Motor neuron (in vitro differentiated cells): ENCODE measurements at places on chromosomes 5 and 9. TPM values are rescaled to one million over a fixed set of nuclear protein-coding genes. Genes with fewer than 3 reads are reported as not detected.

Gene ANGPTL2
- 4.9 and 5.4 TPM in 2 replicates for total RNA-seq

DNA sequence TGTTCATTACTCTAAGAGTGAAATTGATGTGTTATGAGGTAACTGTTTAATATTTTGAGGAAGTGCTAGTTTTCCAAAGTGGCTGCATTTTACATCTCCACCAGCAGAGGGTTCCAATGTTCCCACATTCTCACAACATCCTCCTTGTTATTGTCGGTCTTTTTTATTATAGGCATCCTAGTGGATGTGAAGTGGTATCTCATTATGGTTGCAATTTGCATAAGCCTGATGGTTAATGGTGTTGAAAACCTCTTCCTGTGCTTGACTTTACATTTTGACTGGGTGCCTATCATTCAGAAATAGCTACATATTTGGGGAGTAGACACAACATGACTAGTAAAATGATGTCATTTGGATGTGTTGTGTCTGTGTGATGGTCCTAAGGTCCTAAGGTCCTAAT, 143.6 kb downstream of the MRPS30 start:
- ATAC-seq: peak; percentile 68

DNA sequence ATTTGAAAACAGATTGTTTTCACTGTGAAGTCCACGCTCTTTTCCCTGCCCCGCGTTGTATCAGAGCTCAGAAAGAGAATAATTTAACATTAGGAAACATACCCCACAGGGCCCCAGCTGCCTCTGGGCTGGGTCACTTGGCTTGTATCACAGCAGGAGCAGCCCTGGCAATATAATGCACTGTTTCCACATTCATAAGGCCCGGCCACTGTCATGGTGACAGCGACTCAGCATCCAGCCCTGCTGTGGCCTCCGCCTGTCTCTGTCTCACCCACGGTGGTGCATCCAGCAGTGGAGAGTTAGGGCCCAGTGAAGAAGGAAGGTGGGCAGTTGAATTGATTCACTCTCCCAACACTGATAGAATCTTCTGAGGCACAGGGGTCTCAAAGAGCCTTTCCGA, 188.9 kb downstream of the NSG2 start:
- ATAC-seq: peak; percentile 68

DNA sequence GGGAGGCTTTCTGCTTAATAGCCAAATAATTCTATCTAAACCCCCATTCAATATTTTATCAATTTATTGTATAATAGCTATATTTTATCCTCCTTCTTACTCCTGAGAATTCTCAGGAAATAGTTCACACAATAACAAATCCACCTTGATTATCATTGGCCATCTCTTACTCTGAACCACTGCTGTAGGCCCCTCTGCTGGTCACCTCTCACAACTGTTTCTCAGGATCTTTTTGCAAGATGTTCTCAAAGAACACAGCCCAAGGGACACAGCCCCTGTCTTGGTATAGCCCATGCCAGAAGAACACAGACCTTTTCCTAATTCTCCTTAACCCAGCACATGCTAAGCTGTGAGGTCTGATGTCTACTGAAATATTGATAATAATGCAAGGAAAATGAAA, 74.9 kb upstream of the HTR4 start:
- peak; percentile 26 for ATAC-seq

DNA sequence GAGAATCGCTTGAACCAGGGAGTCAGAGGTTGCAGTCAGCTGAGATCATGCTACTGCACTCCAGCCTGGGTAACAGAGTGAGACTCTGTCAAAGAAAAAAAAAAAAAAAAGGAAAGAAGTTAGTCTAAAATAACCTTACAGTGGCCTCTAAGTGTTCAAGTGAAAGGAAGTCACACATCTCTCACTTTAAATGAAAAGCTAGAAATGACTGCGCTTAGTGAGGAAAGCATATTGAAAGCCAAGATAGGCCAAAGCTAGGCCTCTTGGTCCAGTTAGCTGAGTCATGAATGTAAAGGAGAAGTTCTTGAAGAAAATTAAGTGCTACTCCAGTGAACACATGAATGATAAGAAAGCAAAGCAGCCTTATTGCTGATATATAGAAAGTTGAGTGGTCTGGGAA, 38.1 kb downstream of the ITGA1 start:
- ATAC-seq: no peak

Gene NAIP
- 8.7 and 18.6 TPM in 2 replicates for total RNA-seq
